Colonic mucosa (tissue), 4 donors: ENCODE measurements at places on chromosomes 2 and 18. TPM values are rescaled to one million over a fixed set of nuclear protein-coding genes. Genes with fewer than 3 reads are reported as not detected.
A peak's percentile ranks its signal among the peaks of the same experiment; 100 is the strongest.

GRCh38 chr2:8487461-8487932, 194.4 kb upstream of the ID2 start:
- H3K27me3 ChIP-seq, result no peaks in the 10 kb centered on the region
- H3K36me3 ChIP-seq, result no peaks in the 10 kb centered on the region
- H3K4me3 ChIP-seq, result no peak overlapping the region
- no peaks in the 10 kb centered on the region for H3K4me1 ChIP-seq

DNA sequence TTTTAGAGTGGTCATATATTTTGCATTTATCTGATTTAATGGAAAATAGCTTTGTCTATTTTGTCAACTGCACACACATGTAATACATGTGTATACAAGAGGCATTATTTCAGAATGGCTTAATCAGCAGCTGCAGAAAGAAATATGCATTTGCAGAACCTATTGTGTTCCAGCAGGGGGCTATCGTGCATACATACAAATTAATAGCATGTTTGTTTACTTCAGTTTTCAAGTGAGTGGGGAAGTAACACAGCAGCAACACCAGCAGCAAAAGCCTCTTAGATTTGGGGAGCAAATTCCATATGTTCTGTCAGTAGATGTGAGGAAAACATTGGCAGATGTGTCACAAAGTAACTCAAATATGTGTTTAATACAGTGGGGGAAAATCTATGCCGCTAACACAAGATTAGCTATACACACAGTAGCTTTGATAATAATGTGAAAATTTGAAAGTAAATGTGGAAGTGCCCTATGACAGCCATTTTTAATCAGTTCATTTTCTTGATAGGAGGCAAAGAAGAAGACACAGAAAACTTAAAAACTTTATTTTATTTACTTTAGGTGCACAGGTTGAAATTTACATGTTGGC, 218.1 kb downstream of the WDR7 start:
- no peaks in the 10 kb centered on the region for H3K4me1 ChIP-seq
- H3K36me3 ChIP-seq, result no peaks in the 10 kb centered on the region
- H3K27me3 ChIP-seq, result no peaks in the 10 kb centered on the region
- DNase-seq, result no peak
- H3K4me3 ChIP-seq, result no peak overlapping the region
- no peak overlapping the region for H3K27ac ChIP-seq

GRCh38 chr18:10042492-10042891, 128.7 kb downstream of the VAPA start:
- no peak for DNase-seq
- H3K4me1 ChIP-seq, result no peaks in the 10 kb centered on the region
- H3K36me3 ChIP-seq, result no peaks in the 10 kb centered on the region

DNA sequence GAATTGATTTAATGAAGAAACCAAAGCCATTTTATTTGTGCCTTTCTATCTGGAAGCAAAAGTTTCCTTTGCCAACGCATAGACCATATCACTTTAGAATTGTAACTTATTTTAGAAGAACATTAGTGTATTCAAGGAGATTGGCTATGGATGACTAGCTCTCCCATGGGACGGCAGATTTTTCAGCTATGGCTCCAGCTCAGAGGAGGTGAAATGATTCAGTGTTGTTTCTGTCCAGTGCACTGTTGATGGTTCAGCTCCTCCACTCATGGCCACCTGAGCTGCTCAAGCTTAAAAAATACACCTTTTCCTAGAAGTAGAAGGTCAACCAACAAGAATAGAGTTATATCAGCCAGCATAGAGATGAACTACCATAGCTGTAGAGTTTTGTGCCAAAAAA, 1597.5 kb upstream of the PIK3C3 start:
- no peak overlapping the region for H3K4me3 ChIP-seq
- DNase-seq, result no peak
- no peaks in the 10 kb centered on the region for H3K4me1 ChIP-seq
- H3K27me3 ChIP-seq, result no peaks in the 10 kb centered on the region
- no peak overlapping the region for H3K27ac ChIP-seq
- H3K36me3 ChIP-seq, result no peaks in the 10 kb centered on the region

ANKRD62 gene
- total RNA-seq, result 0.40 TPM

DNA sequence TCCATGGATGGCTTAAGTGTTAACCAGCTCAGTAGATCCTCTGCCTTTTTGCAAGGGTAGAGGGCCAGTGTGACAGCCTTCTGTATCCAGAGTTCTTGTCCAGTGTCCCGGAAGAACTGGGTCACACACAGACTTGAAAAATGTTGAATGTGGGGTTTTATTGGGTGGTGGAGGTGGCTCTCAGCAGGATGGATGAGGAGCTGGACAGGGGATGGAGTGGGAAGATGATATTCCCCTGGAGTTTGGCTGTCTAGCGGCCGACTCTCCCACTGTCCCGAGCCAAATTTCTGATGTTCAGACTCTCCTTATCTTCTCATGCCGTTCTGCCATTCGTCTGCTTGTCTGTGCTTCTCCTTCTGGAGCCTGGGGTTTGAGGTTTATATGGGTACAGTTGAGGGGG, 72.6 kb downstream of the MYO3B start:
- no peaks in the 10 kb centered on the region for H3K27me3 ChIP-seq
- DNase-seq, result no peak
- H3K27ac ChIP-seq, result no peak overlapping the region
- no peaks in the 10 kb centered on the region for H3K36me3 ChIP-seq

AGXT gene
- 1.9 TPM for total RNA-seq

MC5R gene
- not detected for total RNA-seq

TWIST2 gene
- total RNA-seq, result 2.7 TPM

SRSF7 gene
- total RNA-seq, result 119 TPM

GALM gene
- total RNA-seq, result 68.8 TPM

ANKRD12 gene
- 27.9 TPM for total RNA-seq

DNA sequence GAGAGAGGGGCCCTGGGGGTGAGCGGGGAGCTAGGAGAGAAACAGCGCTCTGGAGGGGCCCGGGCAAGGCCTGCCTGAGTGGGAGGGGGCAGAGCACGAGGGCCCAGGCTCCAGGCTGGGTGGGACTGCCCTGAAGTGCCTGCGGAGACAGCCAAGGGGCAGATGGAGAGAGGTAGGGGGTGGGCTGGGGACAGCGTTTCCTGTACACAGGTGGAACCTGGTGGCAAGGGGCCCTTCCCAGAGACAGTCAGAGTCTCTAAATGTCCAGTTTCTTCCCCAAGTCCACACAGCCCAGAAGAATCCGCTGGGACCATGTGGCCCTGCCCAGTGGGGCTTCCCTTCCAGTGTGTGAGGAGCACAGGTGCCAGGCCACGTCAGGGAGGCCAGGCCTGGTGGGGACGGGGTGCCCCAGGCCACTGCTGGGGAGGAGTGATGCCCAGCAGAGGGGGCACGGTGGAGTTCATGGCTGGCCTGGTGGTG, 1.7 kb upstream of the GPR35 start:
- H3K4me1 ChIP-seq, result no peaks in the 10 kb centered on the region
- DNase-seq, result no peak
- no peak overlapping the region for H3K4me3 ChIP-seq
- no peaks in the 10 kb centered on the region for H3K36me3 ChIP-seq
- no peaks in the 10 kb centered on the region for H3K27me3 ChIP-seq

ZNF804A gene
- 0.13 TPM for total RNA-seq

DNA sequence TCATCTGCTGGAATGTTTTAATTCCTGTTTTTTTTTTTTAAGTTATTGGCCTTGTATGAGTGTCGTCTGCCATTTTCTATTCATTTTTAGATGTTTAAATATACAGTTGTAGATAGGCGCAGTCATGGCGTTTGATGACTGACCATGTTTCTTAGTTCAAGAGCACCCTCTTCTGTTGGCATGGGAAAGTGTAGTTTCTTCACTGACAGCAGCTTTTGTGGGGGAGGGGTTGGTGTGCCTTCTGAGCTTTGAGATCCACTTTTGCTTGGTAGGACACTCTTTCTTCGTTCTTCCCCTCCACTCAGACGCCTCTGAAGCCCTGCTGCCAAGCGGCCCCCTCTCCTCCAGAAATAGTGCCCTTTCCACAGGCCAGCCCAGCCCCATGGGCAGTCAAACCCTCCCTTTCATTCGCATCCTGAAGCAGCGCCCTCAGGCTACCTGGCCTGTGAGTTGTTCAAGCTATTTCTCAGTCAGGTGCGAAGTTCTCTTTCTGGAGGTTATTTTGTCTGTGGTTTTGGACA, 492.0 kb downstream of the TNS1 start:
- H3K4me1 ChIP-seq, result no peaks in the 10 kb centered on the region
- no peak overlapping the region for H3K4me3 ChIP-seq
- no peaks in the 10 kb centered on the region for H3K27me3 ChIP-seq
- H3K36me3 ChIP-seq, result no peaks in the 10 kb centered on the region
- peak; percentile 50 for DNase-seq

DNA sequence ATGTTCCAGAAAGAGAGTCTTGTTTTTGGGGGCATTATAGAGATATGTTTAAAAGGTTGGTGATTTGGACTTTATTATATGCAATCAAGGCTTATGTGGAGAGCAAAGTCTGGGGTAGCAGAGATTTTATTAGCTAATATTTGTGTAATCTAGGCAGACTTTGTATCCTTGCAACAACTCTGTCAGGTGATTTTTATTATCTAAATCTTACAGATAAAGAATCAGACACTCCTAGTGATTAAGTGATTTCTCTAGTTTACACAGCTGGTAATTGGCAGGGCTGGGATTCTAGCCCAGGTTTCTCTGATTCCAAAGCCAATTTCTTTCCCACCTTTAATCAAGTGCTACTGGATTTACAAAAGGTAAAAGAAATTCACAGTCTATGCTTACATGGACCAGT, 33.3 kb upstream of the NCK2 start:
- no peak for DNase-seq
- no peak overlapping the region for H3K27ac ChIP-seq
- H3K36me3 ChIP-seq, result no peaks in the 10 kb centered on the region
- no peaks in the 10 kb centered on the region for H3K27me3 ChIP-seq

ICOS gene
- total RNA-seq, result 0.32 TPM

DNA sequence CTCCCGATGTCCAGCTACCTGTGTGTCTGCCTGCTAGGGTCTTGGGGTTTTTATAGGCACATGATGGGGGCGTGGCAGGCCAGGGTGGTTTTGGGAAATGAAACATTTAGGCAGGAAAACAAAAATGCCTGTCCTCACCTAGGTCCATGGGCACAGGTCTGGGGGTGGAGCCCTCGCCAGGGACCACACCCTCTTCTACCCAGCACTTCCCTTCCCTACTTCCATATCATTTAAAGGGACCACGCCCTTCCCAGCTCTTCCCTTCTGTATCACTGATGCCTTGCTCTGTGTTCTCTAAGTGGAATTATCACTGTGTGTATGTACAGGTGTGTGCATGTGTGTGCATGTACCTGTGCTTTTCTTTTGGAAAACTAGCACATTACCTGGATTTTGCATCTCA, 6.3 kb downstream of the UGT1A1 start:
- no peak overlapping the region for H3K27ac ChIP-seq
- H3K4me3 ChIP-seq, result no peak overlapping the region
- peak; percentile 31 for DNase-seq
- no peaks in the 10 kb centered on the region for H3K27me3 ChIP-seq
- no peaks in the 10 kb centered on the region for H3K4me1 ChIP-seq

GRCh38 chr18:49647496-49648168, 85.8 kb downstream of the LIPG start:
- no peaks in the 10 kb centered on the region for H3K4me1 ChIP-seq
- no peak overlapping the region for H3K27ac ChIP-seq
- H3K27me3 ChIP-seq, result no peaks in the 10 kb centered on the region
- H3K4me3 ChIP-seq, result no peak overlapping the region
- no peaks in the 10 kb centered on the region for H3K36me3 ChIP-seq

PMAIP1 gene
- 4.3 TPM for total RNA-seq

DNA sequence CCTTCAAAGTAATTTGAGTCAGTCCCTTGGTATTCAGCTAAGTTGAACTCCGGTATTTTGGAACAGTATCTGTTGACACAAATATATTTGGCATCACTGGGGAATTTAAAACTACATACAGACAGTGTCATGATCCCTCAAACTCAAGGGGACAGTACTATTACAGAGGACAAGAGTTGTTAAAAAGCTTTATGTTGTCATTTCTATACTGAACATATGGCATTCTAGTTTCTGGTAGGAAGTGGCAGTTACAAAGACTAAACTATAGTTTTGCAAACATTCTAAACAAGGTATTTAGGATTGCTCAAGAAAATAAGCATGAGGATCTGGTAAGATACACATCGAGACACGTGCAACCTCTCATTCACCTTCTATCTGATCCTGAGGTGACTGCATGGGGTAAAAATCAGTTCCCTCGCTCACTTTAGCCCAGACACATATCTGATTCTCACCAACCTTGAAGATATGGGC, 16.6 kb upstream of the CCNYL1 start:
- no peaks in the 10 kb centered on the region for H3K27me3 ChIP-seq
- no peaks in the 10 kb centered on the region for H3K36me3 ChIP-seq
- H3K4me1 ChIP-seq, result no peaks in the 10 kb centered on the region
- no peak for DNase-seq
- no peak overlapping the region for H3K4me3 ChIP-seq
- no peak overlapping the region for H3K27ac ChIP-seq

DNA sequence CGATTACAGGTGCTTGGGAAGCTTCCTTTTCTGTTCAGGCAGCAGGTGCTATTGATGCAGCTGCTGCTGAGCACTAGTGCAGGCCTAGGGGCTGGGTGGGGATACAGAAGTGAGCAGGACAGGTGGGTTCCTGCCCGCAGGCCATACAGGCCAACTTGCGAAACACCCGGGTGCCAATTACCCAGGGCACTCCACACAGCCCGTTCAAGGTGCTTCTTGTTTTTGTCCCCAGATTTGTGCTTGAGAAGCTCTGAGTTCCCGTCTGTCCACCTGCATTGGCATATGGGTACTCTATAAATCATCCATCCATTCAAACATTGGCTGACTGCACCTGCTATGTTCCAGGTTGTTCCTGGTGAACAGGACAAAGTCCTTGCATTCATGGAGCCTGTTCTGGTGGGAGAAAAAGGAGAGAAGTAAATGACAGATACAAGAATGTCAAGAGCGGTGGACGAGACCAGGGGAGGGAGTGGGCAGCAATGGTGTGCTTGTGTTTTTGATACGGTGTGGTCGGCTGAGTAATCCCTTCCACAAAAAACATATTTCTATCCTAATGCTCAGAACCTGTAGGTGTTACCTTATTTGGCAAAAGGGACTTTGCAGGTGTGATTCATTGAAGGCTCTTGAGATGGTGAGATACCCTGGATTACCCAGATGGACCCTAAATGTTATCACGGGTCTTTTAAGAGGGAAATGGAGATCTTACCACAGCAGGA, 31.4 kb downstream of the SH3BP4 start:
- peak overlapping the region; percentile 62 for H3K27ac ChIP-seq
- no peaks in the 10 kb centered on the region for H3K27me3 ChIP-seq
- peak; percentile 67 for DNase-seq
- H3K36me3 ChIP-seq, result no peaks in the 10 kb centered on the region
- H3K4me1 ChIP-seq, result peaks cover 32% of the 10 kb centered on the region
- no peak overlapping the region for H3K4me3 ChIP-seq

GRCh38 chr2:189516546-189516945, 64.0 kb downstream of the SLC40A1 start:
- DNase-seq, result no peak
- H3K4me3 ChIP-seq, result no peak overlapping the region
- H3K27ac ChIP-seq, result no peak overlapping the region

SERPINB10 gene
- total RNA-seq, result not detected

OTOS gene
- total RNA-seq, result not detected

DNA sequence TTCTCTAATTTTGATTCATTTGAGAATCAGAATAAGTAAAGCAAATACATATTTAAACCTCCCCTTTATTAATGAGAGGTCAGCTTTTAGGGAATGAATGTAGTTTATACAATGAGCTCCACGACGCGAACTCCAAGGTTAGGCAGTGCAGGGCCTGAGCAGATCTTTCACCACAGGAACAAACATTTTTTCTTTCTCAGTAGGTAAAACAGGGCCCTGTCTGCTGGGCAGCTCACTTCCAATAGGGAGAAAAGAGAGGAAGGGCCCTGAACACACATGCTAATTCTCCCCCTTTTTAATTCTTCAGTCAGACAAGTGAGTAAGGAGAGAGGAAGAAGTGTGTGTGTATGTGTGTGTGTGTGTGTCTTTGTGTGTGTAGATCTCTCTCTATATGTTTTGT, 682.4 kb upstream of the TMEFF2 start:
- H3K4me1 ChIP-seq, result no peaks in the 10 kb centered on the region
- no peaks in the 10 kb centered on the region for H3K27me3 ChIP-seq
- no peak for DNase-seq
- H3K4me3 ChIP-seq, result no peak overlapping the region
- H3K36me3 ChIP-seq, result no peaks in the 10 kb centered on the region
- H3K27ac ChIP-seq, result no peak overlapping the region
